ENCODE measurements at places on chromosomes 7 and 10.

DNA sequence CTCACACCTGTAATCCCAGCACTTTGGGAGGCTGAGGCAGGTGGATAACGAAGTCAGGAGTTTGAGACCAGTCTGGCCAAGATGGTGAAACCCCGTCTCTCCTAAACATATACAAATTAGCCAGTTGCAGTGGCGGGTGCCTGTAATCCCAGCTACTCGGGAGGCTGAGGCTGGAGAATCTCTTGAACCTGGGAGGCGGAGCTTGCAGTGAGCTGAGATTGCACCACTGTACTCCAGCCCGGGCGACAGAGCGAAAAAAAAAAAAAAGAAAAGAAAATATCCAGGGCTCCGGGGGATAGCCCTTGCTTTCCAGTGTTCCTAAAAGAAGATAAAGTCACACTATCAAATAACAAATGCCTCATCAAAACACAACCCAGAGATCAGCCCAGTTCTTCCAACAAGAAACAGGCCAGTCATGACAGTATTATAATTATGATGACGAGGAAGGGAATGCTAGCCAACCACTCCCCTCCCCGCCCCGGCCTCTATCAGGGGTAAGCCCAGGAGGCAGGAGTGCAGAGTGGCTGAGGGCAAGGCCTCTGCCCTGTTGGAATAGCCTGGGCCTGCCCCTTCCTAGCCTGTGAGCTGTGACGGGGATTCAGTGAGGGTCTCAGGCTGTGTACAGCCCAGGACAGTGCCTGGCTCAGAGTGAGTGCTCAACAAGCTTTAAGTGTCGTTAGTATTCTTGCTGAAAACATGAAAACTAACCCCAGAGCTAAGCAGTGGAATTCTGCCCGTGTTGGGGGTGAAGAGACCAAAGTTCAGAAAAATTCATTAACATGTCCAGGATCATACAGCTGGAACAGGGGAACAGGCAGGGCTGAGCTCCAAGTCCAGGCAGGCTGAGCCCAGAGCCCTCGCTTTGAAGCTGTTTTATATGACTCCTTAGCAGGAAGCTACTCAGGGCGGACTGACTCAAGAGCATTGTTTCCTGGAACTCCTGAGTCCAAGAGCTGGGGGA lies 54.3 kb downstream of the FAM241B start:
- DNase-seq = no peak

DNA sequence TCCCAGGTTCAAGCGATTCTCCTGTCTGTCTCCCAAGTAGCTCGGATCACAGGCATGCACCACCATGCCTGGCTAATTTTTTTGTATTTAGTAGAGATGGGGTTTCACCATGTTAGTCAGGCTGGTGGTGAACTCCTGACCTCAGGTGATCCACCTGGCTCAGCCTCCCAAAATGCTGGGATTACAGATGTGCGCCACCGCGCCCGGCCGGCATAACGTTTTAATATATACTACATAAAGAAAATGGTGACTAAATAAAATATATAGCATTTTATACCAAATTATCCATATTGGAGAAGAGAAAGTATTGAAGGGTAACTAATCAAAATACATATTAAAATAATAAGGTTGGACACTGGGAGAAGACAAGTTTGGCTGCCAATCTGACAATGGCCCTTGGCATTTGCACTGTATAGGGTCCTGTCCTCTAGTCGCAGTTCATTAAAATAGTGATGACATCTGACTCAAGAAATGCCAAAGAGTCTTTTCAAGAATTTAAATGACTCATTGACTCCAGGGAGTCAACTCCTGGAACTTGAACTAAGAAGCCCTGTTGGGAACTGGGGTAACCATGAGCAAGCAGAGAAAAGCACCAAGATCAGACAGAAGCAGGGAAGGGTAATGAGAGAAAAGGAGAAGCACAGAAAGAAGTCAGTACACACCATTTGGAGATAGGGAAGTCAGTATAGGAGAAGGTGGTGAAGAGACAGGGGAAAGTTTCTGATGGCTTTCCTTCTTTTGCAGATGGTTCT lies 91.1 kb downstream of the CH25H start:
- no peak for DNase-seq

GRCh38 chr7:101717628-101718357 lies 88.7 kb upstream of the MYL10 start:
- peak; percentile 56 for DNase-seq

- no peak for DNase-seq
Observed at GRCh38 chr7:55132890-55133551, 114.2 kb downstream of the EGFR start.

GRCh38 chr7:101164071-101164840 lies 1.1 kb downstream of the VGF start:
- peak; percentile 25 for DNase-seq

DNA sequence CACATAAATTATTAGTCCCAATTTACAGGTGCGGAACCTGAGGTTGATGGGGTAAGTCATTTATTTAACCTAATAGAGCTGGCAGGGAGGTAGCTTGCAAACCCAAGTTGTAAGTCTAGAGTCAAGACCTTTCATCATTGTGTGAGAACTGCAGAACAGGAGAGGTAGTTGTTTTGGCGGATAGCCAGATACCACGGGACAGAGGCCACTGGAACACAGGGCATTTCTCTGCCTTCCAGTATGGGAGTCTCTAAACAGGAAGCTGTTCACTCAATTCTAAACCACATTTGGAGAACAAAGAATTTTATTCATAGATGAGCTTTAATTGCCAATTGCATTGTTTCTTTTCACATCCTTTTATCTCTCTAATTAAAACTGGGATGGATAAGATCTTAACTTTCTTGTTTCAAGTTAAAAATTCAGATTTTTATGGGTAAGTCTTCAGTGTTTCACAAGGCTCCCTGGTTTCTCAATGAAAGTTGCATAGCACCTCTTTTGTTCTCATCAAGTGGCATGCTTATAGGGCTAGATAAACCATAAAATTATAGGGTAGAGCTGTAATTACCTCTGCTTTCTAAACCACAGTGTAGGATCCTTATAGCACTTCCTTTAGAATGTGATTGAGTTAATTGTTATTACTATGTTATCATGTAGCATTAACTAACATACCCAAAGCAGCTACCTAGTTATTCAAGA lies 489.0 kb downstream of the GATA3 start:
- no peak for DNase-seq

DNA sequence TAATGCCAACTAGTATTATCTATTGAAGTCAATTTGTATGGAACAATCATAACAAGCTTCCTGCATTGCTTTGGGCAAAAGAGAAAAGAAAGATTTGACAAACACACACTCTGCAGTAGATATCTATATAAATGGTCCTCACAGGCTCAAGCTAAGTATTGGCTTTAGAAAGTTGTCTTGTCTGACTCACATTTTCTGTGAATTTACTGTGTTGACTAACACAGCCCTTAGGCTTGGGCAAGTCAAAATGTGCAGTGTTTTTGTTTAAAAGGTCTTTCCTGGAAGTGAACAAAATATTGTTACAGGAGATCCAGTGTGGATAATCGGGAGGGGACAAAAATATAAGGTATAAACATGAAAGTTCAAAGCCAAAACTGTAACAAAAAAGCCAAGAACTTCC lies 194.4 kb downstream of the RELN start:
- no peak for DNase-seq

GRCh38 chr7:52189153-52189778 lies 846.2 kb upstream of the POM121L12 start:
- DNase-seq = no peak

GRCh38 chr7:31602041-31602625 lies 84.9 kb upstream of the PPP1R17 start:
- peak; percentile 20 for DNase-seq

DNA sequence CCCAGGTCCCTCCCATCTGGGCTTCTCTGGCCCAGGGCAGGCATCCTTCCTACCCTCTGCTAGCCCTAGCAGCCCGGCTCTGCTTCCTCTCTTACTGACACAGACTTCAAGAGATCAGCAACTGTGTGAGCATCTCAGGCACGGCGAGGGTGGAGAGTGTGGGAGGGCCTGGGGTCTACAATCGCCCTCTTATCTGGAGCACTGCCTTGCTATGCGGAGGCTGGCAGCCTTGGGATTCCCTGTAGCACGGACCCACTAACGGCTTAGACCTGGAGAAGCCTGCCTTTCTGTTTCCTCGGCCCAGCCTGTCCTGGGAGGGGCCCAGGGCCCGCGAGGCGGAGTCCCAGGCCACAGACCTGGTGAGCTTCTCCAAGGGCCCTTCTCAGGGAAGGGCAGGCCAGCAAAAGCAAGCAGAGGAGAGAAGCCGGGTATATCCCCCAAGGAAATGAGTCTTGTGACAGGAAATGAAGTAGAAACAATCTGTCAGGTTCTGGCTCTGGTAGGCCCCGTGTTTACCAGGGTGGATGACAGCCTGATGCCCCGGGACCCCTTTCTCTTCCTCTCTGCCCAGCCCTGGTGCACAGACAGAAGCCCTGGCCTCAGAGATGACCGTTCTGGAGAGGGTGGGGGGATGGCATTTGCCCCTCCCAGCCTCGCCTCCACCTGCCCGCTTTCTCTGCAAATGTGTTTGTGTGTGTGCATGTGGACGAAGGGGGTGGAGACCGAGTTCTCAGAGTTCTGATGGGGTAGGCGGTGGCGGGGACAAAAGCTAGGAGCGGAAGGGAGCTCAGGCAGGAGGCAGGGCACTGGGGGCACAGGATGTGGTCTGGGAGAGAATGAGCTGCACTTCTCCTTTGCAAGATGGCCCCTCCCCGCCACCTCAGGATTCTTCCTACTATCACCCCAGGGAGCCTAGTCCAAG lies 2.5 kb downstream of the LRCH4 start:
- no peak for DNase-seq

DNA sequence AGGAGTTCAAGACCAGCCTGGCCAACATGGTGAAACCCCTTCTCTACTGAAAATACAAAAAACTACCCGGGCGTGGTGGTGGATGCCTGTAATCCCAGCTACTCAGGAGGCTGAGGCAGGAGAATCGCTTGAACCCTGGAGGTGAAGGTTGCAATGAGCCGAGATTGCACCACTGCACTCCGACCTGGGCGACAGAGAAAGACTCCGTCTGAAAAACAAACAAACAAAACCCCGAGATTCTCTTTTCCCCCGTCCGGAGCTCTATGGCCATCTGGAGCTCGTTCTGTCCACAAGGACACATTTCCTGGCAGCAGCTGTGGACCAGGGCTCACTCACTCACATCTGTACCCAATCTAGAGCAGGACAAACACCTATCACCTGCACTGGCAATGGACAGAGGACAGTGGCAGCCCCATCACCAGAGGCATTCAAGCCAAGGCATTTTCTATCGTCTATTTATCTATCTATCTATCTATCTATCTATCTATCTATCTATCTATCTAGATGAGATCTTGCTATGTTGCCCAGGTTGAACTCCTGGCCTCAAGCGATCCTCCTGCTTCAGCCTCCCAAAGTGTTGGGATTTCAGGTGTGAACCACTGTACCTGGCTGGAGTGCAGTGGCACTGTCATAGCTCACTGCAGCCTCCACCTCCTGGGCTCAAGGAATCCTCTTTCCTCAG lies 167.1 kb upstream of the TNRC18 start:
- DNase-seq = no peak

GRCh38 chr10:6204063-6204340 lies 1.3 kb downstream of the PFKFB3 start:
- DNase-seq = peak; percentile 35

DNA sequence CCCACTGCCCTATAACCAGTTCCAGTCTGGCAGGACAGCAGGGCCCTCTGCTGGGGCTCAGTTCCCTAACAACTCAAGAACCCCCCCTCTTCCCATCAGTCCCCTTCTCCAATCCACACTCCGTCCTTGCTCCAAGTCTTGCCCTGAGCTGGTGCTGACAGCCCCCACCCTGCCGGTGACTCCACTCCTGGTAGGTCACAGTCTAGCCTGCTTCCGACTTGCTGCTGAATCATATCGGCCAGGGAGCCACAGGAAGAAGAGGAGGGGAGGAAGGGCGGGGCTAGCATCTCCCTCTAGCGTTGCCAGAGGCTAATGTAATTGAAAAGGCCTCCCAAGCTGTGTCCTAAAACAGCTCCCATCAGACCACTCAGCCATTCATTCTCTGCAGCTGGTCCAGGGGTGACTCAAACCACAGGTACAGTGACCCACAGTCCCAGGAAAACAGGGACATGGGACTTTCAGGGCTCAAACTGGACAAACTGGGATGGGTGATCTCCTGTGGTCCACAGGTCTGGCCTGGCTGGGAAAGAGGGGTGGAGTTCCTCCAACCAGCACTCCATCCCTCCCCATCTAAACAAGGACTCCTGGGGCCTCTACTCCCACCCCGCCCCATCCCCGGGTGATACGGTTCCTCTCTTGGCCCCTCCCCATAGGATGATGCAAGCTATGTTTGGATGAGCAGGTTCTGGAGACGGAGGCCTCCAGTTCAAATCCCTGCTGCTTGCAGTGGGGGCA lies 158.8 kb downstream of the SH3PXD2A start:
- peak; percentile 74 for DNase-seq

DNA sequence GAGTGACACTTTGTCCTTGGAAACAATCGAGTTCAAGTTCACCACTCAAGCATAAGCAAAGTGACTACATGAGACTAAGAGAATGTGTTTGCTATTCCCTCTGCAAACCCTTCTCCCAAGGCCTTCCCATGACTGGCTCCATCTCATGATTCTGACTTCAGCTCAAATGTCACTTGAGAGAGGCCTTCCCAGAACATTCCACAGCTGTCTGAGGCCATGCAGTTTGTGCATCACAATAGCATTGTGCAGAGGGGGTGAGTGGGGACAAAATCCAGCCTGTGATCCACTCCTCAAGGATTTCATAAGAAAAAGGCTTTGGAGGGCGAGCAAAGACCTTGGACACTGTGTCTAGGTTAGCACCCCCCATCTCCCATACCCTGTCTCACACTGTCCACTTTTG lies 6.9 kb upstream of the LRMDA start:
- no peak for DNase-seq

DNA sequence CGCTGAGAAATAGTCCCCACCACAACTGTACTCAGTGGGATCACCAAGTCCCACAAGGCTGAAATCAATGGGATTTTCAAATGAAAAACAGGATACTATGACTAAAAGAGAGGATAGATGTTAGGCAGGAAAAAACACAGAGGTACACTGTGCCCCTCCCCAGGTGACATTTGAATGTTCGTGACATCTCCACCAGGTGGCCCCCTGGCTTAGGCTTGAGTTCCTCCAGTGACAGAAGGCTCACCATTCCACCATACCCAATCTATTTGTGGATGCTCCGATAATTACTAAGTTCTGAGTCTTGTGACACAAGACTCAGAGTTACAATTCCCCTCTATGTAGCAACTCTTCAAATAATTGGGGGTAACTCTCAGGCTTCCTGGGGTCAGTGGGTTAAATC lies 77.5 kb upstream of the KCNMA1 start:
- peak; percentile 49 for DNase-seq

DNA sequence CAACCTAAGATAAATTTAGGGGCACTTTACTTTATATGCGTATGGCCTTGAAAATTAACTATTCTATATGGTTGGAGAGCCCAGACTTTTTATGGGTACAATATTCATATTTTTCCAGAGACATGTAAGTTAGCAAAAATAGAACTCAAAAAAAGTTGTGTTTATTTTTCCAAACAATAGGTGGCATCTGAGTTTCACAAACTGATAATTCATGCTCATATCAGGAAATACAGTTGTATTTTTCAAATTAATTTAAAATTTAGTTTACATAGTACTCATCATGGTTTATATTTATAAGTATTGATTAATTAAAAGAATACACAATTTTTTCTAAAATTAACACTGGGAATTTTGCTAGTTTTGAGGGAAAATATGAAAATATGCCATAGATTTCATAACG lies 34.6 kb downstream of the ANKRD7 start:
- DNase-seq = no peak
